Kidney epithelial cell (primary cell): ENCODE measurements at places on chromosomes 7 and 10.

GRCh38 chr7:140517546-140518369 lies 38.5 kb upstream of the MKRN1 start:
- DNase-seq = no peak

GRCh38 chr7:154748089-154748786 lies 254.7 kb downstream of the PAXIP1 start:
- DNase-seq = no peak

DNA sequence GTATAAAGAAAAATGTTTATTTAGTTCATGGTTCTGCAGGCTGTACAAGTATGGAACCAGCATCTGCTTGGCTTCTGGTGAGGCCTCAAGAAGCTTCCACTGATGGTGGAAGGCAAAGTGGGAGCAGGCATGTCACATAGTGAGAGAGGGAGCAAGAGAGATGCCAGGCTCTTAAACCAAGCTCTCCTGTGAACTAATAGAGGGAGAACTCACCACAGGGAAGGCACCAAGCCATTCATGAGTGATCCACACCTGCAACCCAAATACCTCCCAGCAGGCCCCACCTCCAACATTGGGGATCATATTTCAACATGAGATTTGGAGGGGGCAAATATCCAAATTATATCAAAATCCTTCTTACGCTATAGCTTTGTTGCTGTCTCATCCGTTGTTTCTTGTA lies 113.1 kb downstream of the CPED1 start:
- DNase-seq = no peak

DNA sequence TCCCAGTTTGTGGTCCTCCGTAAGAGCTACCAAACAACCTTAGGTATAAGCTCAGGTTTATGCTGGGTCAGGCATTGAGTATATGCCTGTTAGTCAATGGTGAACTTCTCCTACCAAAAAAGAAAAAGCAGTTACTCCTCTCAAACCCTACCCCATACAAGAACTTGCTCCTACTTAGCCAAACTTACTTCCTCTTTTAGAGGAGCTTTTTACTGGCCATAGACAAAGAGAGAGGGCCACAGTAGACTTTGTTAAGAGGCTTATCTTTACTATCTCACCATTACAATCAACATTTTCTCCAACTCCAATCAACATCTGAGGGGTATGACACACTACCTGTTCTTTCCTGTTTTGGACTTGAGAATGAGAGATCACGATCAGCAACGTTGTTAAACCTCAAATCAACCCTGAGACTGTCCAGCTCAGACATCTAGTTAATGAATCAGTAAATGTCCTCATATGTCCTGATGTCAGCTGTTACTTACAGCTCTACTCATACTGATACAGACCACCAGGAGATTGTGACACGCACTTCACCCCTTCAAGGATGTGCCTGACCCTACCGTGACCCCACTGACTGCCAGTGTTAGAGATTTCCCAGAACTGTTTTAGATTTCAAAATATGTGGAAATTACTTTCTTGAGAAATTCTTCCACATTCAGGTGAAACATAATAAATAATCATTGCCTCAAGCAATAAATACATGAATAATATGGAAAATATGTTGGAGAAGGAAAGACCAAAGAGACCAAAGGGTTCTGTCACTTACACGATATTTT lies 18.4 kb upstream of the CCDC71L start:
- DNase-seq = peak; percentile 87

GRCh38 chr7:7938471-7938870 lies 30.1 kb upstream of the GLCCI1 start:
- no peak for DNase-seq

GRCh38 chr10:113113241-113113640 lies 163.2 kb downstream of the TCF7L2 start:
- no peak for DNase-seq

DNA sequence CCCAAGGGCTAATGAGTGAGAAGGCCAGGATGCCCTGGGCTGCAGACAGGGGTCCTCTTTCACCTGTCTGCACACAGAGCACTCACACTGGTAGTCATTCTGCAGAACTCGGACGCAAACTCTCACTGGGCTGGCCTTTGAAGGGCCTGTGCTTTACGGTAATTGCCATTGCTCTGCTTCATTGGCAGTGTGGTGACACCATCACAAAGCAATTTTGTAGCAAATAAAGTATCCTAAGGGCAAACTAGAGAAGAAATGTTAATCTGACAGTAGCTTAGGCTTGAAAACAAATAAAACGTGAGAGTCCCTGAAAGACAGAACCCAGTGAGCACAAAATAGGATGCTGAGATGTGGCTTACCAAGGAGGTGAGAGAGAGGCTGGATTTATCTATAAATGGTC lies 30.6 kb upstream of the FIGNL1 start:
- DNase-seq = no peak

DNA sequence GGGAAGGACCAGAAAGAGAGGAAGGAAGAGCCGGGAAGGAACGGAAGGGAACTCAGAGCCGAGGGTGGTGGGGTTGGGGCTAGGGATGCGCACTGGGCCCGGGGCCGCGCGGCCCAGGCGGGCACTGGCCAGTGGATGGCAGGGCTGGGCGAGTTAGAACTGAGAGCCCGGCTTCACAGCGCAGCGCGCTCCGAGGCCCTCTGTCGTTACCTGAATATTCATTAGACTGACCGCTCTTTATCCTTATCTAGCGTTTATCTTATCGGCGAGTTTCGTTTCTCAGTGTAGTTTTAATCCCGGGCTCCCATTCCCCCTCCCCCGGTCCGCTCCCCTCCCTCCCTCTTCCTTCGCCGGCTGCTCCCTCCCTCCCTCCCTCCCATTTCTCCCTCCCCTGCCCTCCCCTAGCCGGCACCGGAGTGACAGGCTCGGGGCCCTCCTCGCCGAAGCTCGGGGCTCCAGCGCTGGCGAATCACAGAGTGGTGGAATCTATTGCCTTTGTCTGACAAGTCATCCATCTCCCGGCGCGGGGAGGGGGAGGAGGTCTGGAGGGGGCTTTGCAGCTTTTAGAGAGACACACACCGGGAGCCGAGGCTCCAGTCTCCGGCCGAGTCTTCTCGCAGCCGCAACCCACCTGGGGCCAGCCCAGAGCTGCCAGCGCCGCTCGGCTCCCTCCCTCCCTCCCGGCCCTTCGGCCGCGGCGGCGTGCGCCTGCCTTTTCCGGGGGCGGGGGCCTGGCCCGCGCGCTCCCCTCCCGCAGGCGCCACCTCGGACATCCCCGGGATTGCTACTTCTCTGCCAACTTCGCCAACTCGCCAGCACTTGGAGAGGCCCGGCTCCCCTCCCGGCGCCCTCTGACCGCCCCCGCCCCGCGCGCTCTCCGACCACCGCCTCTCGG lies at the start of gene PAX2:
Gene PAX2, plus strand, starts transcription at position 596 of the 895 bp plus-strand sequence. CDS start 679 bp downstream, outside the sequence.
- DNase-seq = peak; percentile 67

- DNase-seq = no peak
Measured at GRCh38 chr7:17408904-17409290, 110.4 kb downstream of the AHR start.

DNA sequence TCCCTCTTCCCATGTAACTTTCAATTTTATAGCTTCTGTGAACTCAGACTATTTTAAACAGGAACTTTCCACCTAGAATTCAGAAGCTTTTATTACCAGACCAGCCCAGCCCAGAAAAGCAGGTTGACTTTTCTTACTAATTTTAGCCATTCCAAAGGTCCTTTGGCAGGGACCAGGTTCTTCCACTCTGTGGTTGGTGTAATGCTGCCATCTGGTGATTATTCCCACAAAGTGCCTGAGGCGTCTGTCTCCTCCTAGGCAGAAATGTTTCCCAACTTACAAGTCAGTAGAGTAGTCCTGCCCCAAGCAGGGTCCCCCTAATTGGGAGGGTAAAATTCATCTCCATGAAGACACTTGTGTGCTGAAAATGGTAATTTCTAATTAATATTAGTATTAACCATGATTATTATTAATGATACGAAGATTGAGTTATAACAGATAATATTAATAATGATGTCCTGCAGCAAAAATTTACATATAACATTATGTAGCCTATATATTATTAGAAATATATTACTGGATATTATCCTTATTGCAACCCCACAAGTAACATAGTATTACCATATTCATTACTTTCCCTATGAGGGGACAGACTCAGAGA lies 53.0 kb upstream of the PPP1R17 start:
- peak; percentile 9 for DNase-seq

DNA sequence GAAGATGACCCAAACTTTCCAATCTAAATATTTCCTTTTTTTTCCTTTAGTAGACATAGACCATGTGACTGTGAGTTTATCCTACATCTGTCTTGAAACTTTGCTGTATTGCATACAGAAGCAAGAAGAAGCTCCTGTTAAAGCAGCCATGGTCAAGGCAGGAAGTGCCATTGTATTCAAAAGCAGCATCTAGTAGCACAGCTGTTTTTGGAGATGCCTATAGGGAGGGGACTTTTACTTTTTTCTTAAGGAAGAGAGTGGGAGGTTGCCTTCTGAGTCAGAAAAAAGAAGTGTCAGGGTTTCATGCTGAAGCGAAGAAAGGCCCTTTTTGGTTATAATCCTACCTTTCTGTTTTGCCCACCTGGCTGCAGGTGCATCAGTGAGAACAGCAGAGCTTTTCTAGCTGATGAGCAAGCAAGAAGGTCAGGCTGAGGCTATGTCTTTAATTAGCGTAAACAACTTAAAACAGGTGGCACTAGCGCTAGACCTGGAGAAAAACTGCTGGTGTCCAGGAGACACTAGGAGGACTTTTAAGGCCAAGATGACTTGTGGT lies 234.1 kb upstream of the AGK start:
- DNase-seq = no peak

GRCh38 chr10:70085975-70086613 lies 33.4 kb downstream of the MACROH2A2 start:
- no peak for DNase-seq

- no peak for DNase-seq
Measured at GRCh38 chr7:40720416-40720815, 585.6 kb downstream of the SUGCT start.

- DNase-seq = peak; percentile 93
Measured at GRCh38 chr10:10911471-10911921, 106.2 kb upstream of the CELF2 start.

GRCh38 chr10:78175444-78176015 lies 141.9 kb downstream of the RPS24 start:
- no peak for DNase-seq

DNA sequence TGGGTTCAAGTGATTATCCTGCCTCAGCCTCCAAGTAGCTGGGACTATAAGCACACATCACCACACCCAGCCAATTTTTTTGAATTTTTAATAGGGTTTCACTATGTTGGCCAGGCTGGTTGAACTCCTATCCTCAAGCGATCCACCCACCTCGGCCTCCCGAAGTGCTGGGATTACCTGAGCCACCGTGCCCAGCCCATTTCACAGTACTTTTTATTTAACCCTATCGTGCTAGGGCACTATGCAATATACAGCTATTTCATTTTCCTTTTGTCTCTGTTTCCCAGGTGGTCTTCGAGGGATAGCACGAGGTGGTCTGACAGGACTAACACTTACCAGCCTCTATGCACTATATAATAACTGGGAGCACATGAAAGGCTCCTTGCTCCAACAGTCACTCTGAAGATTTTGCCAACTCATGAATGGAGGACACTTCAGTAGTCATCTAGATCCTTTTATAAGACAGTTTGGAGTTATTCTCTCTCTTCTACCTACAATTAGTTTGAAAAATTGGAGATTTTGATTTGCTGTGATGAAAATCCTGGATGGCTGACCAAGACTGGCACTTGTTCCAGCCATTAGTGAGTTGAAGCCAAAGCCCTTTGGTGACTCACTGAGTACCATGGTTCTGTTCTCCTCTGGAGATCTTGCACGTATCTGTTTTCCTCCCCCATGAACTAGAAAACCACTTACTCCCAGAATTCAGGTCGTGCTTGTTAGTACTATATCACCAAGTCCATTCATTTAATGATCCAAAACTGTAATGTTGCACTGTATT lies 27.3 kb downstream of the NCOA4 start:
- no peak for DNase-seq

GRCh38 chr10:109957092-109957797 lies 33.9 kb upstream of the XPNPEP1 start:
- no peak for DNase-seq

DNA sequence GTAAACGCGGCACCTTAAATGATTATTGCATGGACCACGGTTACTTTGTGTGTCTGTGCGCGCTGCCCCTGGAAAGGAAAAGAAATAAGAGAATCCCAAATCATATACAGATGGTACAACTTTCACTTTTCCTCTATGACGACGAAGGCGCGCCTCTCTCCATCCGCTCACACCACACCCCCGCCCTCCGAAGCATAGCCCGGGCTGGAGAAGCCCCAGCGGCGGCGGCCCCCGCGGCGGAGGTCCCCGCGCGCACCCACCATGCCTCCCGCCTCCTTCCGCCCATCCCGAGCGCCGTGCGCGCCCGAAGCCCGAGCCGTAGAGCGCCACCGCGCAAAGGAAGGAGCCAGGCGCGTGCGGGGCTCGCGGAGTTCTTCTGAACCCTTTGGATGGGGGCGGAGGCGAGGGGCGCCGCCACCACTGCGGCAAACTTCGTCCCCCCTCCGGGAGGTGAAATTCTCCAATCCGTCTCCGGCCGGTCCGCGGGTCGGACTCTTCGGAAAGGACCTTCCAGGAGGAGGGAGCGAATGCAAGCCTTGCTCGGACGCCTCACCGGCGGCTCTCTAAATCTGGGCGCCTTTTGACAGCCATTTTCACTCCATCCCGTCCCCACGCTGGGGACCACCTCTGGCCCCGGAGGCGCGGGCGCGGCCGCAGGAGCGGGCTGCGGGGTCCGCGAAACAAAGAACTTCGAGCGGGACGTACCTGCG lies 588 bp downstream of the GLI3 start:
- DNase-seq = no peak

DNA sequence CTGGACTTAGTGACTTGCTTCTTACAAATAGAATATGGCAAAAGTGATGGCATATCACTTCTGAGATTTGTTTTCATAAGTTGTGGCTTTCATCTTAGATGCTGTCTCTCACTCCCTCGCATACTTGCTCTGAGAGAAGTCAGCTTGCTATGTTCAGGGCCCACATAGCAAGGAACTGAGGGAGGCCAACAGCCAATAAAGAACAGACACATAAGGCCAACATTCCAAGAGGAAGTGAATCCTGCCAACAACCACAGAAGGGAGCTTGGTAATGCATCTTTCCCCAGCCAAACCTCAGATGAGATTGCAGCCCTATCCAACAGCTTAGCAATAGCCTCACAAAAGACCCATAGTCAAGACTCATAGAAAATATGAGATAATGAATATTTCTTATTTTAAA lies 39.2 kb upstream of the DMTF1 start:
- no peak for DNase-seq

DNA sequence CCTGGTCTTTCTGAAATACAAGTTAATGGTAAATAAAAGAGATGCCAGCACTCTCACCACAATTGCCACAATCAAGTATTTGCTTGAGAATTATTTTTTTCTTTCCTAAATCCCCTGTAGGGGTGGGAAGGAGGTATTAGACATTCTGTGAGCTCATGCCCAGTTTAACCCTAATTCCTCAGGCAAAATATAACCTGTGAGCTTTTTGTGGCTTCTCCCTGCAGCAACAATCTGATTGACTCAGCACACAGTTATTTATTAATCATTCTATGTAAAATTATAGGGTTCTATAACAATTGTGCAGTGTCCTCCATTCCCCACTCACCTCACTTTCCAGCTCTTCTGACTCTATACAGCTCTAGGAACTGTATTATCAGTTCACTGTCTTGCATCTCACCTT lies 66.3 kb downstream of the GLI3 start:
- peak; percentile 16 for DNase-seq

- no peak for DNase-seq
Measured at GRCh38 chr10:132572545-132572937, 35.0 kb downstream of the INPP5A start.
